NCI-H2081 (cell line): ENCODE measurements at places on chromosomes 6 and 20.

DNA sequence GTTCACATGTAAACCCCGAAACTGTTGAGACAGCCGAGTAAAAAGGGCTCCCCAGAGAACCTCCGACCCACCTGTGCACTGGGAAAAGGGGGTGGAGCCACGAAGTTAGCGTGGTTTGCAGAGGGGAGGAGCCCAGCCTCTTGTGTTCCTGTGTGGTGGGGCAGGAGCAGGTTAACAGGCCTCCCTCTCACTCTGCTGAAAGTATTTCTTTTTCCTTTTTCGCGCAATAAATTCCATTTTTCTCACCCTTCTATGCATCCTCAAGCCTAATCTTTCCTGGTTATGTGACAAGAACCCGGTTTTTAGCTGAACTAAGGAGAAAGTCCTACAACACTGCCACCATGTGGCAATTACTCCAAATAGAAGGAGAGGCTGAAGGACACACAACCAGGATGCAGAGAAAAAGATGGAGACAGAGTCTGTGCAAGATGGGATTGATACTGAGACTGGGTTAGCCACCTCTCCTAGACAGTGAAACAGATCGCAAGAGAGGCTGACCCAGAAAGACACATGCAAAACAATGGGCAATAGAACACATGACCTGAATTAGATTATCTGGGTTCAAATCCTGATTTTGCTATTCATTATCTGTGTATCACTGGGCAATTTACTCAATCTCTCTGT is 168.7 kb upstream of the PRSS16 start:
- DNase-seq, result peak; percentile 59

DNA sequence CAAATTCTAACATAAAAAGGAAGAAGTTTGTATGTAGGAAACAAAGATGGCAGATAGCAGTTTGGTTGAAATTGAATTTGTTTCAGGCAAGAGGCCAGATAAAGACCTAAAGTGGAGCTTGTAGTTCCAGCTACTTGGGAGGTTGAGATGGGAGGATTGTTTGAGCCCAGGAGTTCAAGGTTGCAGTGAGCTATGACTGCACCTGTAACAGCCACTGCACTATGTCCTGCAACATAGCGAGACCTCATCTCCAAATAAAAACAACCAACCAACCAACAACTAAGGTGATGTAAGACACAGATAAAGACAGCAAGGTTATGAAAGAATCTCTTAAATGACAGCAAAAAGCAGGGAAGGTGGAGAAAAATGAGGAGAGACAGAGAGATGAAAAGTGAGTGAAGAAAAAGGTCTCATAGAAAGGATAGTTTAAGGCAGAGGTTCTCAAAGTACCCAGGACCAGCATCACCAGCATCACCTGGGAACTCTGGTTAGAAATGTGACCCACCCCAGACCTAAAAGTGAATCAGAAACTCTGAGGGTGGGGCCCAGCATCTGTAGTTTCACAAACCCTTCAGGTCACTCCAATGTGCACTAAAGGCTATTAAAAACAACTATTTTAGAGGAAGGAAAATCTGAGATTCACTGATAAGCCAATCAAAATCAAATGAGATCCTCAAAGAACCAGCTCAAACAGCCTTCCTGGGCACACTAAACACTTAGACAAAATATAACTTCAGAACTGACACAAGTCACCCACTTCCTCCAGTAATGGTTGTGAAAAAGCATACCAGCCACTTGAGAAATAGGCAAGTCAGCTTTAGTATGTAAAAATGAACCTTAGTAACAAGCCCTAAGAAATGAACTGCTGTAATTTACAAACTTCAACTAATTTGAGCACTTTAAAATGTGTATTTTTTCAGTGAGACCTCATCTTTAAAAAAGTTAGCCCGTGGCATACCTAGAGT is 57.6 kb downstream of the FAM184A start:
- DNase-seq, result no peak

GRCh38 chr6:25743868-25744267 is 10.7 kb upstream of the SLC17A4 start:
- DNase-seq, result no peak

DNA sequence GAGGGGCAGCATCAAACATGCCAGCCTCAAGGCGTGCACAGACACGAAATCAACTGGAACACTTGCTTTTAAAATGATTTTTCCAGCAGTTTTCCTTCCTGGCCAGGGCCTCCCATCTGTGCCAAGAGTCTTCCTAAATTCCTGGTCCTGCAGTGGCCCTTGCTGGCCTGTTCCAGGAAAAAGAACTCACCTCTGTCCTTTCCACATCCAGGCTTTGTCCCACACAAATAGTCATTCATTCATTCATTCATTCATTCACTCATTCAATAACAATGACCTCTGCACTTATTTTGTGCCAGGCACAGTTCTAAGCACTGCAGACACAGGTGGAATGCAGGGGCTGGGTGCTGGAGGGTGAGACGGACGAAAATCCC is 89.0 kb upstream of the CCDC167 start:
- no peak for DNase-seq

- DNase-seq, result no peak
These were observed 306.8 kb downstream of the FOXC1 start for GRCh38 chr6:1916334-1917070.

DNA sequence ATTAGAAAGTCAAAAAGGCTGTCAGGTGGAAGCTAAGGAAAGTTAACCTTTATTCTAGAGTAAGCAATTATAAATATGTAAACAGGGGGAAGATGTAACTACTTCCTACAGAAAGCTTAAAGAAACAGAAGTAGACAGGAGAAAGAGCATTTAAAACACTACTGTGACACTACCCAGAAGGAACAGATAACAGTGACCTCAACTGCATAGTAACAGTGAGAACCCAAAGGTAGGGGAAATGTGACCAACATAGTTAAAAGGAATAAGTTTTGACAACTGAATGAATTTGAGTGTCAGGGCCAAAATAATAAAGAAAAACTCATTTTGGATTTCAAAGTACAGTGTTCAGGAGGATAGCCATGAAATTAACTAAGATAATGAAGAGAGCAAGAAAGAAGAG is 43.5 kb downstream of the IBTK start:
- no peak for DNase-seq

DNA sequence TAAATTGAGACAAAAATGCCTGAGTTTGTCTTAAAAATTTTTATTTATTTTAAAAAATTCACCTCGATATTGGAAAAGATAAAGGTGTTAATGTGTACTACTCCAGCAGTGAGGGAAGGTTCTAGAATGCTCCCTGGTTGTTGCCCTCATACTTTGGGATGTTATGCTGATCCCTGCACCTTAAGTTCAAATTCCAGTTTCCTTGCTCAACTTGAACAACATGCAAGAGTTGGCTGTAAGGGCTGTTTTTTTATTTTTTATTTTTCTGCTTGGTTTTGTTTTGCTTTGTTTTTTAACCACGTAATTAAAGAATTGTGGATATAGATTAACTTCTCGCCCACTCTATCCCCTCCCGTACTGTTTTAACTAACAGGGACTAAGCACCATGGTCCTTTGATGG is 158.7 kb upstream of the CITED2 start:
- DNase-seq, result no peak

GRCh38 chr20:58847463-58847862 is 3.2 kb downstream of the GNAS-AS1 start:
- DNase-seq, result no peak

- DNase-seq, result no peak
These were observed 26.0 kb downstream of the MDFI start for GRCh38 chr6:41664271-41664670.

DNA sequence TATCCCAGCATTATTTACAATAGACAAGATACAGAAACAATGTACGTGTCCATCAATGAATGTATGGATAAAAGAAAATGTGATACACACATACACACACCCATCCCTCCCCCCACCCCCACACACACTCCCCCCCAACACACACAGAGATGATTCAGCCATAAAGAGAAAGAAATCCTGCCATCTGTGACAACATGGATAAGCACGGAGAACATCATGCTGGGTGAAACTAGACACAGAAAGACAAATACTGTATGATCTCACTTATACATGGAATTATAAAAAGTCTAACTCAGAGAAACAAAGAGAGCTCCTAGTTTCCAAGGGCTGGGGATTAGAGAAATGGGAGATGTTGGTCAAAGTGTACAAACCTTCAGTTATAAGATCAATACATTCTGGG is 104.8 kb upstream of the LY86 start:
- no peak for DNase-seq

DNA sequence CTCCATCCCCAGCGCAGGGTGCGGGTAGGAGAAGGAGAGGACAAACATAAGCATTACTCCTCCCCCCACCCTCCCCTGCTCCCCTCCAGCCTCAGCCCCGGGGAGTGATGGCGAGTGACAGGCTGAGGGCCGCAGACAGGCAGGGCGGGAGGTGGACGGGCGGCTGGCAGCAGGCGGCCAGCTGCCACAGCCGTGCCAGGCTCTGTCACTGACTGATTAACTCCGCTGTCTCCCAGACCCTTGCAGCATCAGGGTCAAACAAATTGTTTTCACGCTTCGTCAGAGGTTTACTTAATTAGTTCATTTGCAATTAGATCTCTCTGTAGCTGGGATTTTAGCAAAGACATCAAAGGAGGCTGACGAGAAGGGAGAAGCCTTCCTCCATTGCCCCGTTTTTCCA is 41.9 kb downstream of the FOXP4 start:
- no peak for DNase-seq

DNA sequence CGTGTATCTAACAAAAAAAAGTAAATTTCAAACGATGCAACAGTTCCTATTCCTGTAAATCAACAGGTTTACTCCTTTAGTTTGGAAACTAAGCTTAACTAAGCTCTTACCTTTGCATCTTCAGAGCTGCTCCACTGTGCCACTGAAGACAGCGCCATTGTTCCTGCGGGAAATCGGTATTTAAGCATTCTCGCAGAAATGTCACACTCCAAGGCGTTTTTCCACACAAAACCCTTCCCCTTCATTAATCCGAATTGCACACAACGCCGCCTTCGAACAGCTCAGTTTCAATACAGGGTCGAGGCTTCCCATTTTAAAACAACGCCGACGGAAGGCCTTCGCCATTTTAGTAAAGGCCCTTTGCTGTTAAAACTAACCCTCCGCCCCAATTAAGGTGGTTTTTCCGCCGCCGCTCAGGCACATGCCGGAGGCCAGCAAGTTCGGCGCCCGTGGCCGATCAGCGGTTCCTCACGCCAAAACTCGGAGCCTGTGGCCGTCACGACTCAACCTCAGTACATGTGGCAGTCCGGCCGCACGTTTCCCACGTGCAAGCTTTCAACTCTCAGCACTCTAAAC is 35.4 kb upstream of the SYNCRIP start:
- peak; percentile 47 for DNase-seq

DNA sequence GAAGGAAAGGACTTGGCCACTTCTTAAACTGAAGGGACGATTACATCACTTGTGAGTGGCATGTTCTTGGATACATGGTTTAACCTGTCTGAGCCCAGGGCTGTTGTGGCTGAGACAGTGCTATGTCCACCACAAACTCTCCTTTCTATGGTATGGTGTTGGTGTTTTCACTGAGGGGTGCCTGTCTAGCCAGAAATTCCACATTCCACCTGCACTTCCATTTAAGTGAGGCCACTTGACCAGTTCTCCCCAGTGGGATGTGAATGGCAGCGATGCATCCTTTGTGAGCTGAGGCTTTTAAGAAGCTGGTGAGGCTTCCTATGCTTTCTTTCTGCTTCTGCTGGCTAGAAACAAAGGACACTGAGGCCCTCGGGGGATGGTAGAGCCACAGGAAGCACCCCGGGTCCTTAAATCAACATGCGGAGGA is 151.4 kb upstream of the CHD6 start:
- no peak for DNase-seq

DNA sequence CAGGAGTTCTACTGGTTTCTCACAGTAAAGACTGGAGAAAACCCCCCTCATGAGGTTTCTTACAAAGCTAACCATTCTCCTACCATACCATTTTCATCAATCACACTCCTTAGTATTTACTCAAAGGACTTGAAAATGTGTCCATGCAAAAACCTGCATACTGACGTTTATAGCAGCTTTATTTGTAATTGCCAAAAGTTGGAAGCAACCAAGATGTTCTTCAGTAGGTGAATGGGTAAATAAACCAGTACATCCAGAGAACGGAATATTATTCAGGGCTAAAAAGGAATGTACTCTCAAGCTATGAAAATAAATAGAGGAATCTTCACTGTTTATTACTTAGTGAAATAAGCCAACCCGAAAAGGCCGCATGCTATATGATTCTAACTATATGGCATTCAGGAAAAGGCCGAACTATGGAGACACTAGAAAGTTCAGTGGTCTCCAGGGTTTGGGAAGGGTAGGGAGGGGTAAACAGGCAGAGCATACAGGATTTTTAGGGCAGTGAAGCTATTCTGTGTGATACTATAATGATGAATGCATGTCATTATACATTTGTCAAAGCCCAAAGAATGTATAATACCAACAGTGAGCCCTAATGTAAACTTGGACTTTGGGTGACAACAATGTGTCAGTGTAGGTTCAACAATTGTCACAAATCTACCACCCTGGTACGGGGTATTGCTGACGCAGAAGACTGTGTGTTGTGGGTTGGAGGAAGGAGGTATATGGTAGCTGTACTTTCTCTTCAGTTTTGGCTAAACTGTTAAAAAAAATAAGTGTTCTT is 50.6 kb downstream of the SNX5 start:
- DNase-seq, result no peak

GRCh38 chr20:38144598-38144973 is 20.5 kb downstream of the TGM2 start:
- DNase-seq, result no peak

DNA sequence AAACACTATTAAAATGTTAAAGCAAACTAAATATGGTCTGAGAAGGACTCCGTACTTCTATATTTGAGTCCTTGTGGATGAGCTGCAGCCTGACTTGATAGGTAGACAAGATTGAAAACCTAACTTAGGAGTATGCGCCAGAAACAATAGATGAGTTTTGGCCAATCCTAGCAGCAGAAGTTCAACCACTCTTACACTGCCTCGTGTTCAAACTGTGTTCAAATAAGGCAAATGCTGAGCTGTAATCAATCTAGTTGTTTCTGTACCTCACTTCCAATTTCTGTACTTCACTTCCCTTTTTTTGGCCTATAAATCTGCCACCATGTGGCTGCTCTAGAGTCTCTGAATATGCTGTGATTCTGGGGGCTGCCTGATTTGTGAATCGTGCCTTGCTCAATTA is 13.2 kb upstream of the SERINC1 start:
- no peak for DNase-seq

DNA sequence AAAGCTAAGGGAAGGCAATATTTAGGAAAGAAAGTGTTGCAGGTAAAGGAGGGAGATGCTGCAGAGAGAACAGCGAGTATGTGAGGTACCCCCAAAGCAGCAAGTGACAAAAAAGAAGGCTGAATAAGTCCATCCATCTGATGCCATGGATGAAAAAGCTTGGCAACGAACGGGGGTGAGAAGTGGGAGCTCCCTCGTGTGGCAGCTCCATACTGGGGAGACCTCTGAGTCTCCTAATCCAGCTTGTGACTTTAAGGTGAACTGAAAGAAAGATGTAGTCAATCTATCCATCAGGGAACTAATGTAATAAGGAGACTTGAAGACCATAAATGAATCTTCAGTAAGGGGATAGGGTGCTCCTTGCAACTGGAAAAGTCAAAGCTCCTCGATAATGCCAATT is 156.6 kb downstream of the OTOR start:
- no peak for DNase-seq

- DNase-seq, result no peak
These were observed 21.0 kb upstream of the IYD start for GRCh38 chr6:150347845-150348244.

- DNase-seq, result no peak
These were observed 4.2 kb downstream of the SASH1 start for GRCh38 chr6:148346681-148347440.

- no peak for DNase-seq
These were observed 63.1 kb downstream of the GMPR start for GRCh38 chr6:16301511-16301910.
